ENCODE measurements at places on chromosomes 5 and 9.
A peak's percentile ranks its signal among the peaks of the same experiment; 100 is the strongest.

GRCh38 chr9:109351032-109351431, 30.2 kb upstream of the EPB41L4B start:
- DNase-seq, result no peak
- no peaks in the 10 kb centered on the region for H3K27me3 ChIP-seq
- no peak overlapping the region for H3K4me3 ChIP-seq

DNA sequence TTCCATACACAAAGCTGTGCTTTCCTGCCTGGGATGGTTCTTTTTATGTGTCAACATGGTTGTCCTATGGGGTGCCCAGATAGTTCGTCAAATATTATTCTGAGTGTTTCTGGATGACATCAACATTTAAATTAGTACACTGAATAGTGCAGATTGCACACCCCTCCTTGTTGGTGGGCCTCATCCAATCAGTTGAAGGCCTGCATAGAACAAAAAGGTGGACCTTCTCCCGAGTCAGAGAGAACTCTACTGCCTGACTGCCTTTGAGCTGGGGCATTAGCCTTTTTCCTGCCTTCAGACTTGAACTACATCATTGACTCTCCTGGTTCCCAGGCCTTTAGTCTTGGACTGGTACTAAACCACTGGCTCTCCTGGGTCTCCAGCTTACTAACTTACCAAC, 80.4 kb downstream of the SHB start:
- H3K4me3 ChIP-seq, result no peak overlapping the region
- peak overlapping the region; percentile 84 for H3K27ac ChIP-seq
- H3K36me3 ChIP-seq, result no peaks in the 10 kb centered on the region
- H3K4me1 ChIP-seq, result peaks cover 75% of the 10 kb centered on the region
- no peak for DNase-seq
- no peaks in the 10 kb centered on the region for H3K27me3 ChIP-seq

- DNase-seq, result no peak
- no peak overlapping the region for H3K4me3 ChIP-seq
- H3K27me3 ChIP-seq, result no peaks in the 10 kb centered on the region
- H3K4me1 ChIP-seq, result no peaks in the 10 kb centered on the region
- H3K27ac ChIP-seq, result no peak overlapping the region
These were observed 198.0 kb downstream of the CAVIN4 start for GRCh38 chr9:100775912-100776311.

- no peak for DNase-seq
- no peak overlapping the region for H3K27ac ChIP-seq
- no peaks in the 10 kb centered on the region for H3K36me3 ChIP-seq
- H3K4me1 ChIP-seq, result no peaks in the 10 kb centered on the region
- no peak overlapping the region for H3K4me3 ChIP-seq
- no peaks in the 10 kb centered on the region for H3K27me3 ChIP-seq
These were observed 21.7 kb downstream of the TTC33 start for GRCh38 chr5:40733879-40734563.

GRCh38 chr5:174505621-174506020, 218.8 kb upstream of the MSX2 start:
- H3K36me3 ChIP-seq, result no peaks in the 10 kb centered on the region
- no peaks in the 10 kb centered on the region for H3K27me3 ChIP-seq
- no peak overlapping the region for H3K27ac ChIP-seq
- H3K4me1 ChIP-seq, result no peaks in the 10 kb centered on the region
- DNase-seq, result no peak

- no peaks in the 10 kb centered on the region for H3K36me3 ChIP-seq
- DNase-seq, result no peak
- H3K27ac ChIP-seq, result no peak overlapping the region
- no peak overlapping the region for H3K4me3 ChIP-seq
- no peaks in the 10 kb centered on the region for H3K27me3 ChIP-seq
- H3K4me1 ChIP-seq, result peaks cover 11% of the 10 kb centered on the region
These were observed 30.7 kb downstream of the MSX2 start for GRCh38 chr5:174755106-174755505.

- DNase-seq, result peak; percentile 91
- H3K27me3 ChIP-seq, result no peaks in the 10 kb centered on the region
- no peak overlapping the region for H3K27ac ChIP-seq
- peaks cover 14% of the 10 kb centered on the region for H3K4me1 ChIP-seq
- H3K4me3 ChIP-seq, result no peak overlapping the region
- no peaks in the 10 kb centered on the region for H3K36me3 ChIP-seq
These were observed 13.9 kb upstream of the KIF12 start for GRCh38 chr9:114112778-114113584.

DNA sequence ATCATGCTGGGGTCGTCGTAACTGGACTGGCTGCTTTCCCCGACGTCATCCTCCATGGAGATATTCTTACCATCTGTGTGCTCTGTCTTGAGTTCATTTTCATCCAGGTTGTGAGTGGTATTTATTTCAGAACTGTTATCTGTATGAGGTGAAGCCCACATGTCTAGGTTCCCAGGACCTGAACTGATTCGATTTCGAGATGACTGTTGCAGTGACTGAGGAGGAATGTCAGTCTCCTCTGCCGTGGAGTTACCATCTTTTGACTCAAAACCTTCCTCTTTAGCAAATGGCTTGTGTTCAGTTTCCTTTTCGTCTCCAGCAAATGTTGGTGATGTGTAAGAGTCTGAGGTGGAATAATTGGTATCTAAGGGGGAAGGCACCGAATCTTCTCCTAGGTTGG, 55.2 kb upstream of the PCA3 start:
- DNase-seq, result no peak
- H3K27ac ChIP-seq, result no peak overlapping the region
- H3K4me1 ChIP-seq, result no peaks in the 10 kb centered on the region
- no peaks in the 10 kb centered on the region for H3K27me3 ChIP-seq

GRCh38 chr9:115461280-115461679, 343.3 kb upstream of the TNC start:
- H3K27ac ChIP-seq, result no peak overlapping the region
- H3K27me3 ChIP-seq, result no peaks in the 10 kb centered on the region
- DNase-seq, result no peak
- H3K4me3 ChIP-seq, result no peak overlapping the region

GRCh38 chr9:20048985-20049384, 260.1 kb upstream of the SLC24A2 start:
- no peak overlapping the region for H3K27ac ChIP-seq
- no peak overlapping the region for H3K4me3 ChIP-seq
- no peak for DNase-seq
- H3K4me1 ChIP-seq, result no peaks in the 10 kb centered on the region
- H3K27me3 ChIP-seq, result no peaks in the 10 kb centered on the region

GRCh38 chr9:96514108-96514799, 64.3 kb downstream of the HABP4 start:
- H3K27ac ChIP-seq, result peak overlapping the region; percentile 79
- H3K36me3 ChIP-seq, result no peaks in the 10 kb centered on the region
- no peaks in the 10 kb centered on the region for H3K27me3 ChIP-seq

- H3K4me1 ChIP-seq, result peaks cover 8% of the 10 kb centered on the region
- H3K27ac ChIP-seq, result no peak overlapping the region
- no peaks in the 10 kb centered on the region for H3K36me3 ChIP-seq
- H3K27me3 ChIP-seq, result no peaks in the 10 kb centered on the region
- DNase-seq, result no peak
These were observed 126.9 kb upstream of the ANKH start for GRCh38 chr5:14998491-14998890.

- no peak overlapping the region for H3K4me3 ChIP-seq
- DNase-seq, result no peak
- H3K27ac ChIP-seq, result no peak overlapping the region
- no peaks in the 10 kb centered on the region for H3K4me1 ChIP-seq
These were observed 417.2 kb upstream of the C9orf72 start for GRCh38 chr9:27990524-27990923.

DNA sequence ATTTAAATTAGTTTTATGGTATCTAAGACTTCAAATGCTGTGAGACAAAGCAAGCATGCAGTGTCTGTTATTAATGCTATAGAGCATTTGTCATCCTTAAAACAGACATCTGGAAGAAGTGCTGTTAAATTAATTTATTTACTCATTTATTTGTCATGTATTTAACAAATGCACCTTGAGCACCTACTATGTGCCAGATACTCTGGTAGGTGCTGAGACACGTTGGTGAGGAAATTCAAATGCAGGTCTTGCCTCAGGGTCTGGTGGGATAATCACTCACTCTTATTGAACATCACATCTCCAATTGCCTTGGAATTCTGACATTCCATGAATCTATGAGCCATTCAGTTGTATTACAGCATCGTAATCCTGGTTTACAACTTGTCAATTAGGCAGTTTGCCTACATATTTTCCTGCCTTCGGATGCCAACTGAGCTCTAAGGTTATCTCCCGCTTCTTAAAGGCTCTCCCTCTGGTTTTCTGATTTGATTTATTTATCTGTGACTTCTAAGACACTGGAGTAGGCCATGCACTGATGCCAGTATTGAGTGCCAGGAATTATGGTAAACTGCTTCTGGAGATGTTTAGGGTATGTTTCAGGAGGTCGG, 56.0 kb upstream of the RPS23 start:
- no peak overlapping the region for H3K4me3 ChIP-seq
- no peaks in the 10 kb centered on the region for H3K4me1 ChIP-seq
- no peaks in the 10 kb centered on the region for H3K27me3 ChIP-seq
- DNase-seq, result no peak
- H3K27ac ChIP-seq, result peak overlapping the region; percentile 90
- H3K36me3 ChIP-seq, result no peaks in the 10 kb centered on the region

- no peak overlapping the region for H3K4me3 ChIP-seq
- H3K4me1 ChIP-seq, result peaks cover 57% of the 10 kb centered on the region
- H3K27ac ChIP-seq, result peak overlapping the region; percentile 58
- H3K36me3 ChIP-seq, result no peaks in the 10 kb centered on the region
- no peak for DNase-seq
These were observed 21.5 kb downstream of the TPPP start for GRCh38 chr5:671459-672328.

- no peaks in the 10 kb centered on the region for H3K36me3 ChIP-seq
- peak overlapping the region; percentile 81 for H3K27ac ChIP-seq
- no peaks in the 10 kb centered on the region for H3K27me3 ChIP-seq
- H3K4me1 ChIP-seq, result no peaks in the 10 kb centered on the region
- peak; percentile 75 for DNase-seq
These were observed 106.3 kb upstream of the SSBP2 start for GRCh38 chr5:81856948-81857928.

GRCh38 chr9:125890826-125891225, 143.7 kb downstream of the PBX3 start:
- no peaks in the 10 kb centered on the region for H3K27me3 ChIP-seq
- no peaks in the 10 kb centered on the region for H3K36me3 ChIP-seq
- no peak overlapping the region for H3K4me3 ChIP-seq
- DNase-seq, result no peak
- H3K4me1 ChIP-seq, result no peaks in the 10 kb centered on the region

- no peak overlapping the region for H3K27ac ChIP-seq
- H3K4me1 ChIP-seq, result no peaks in the 10 kb centered on the region
- no peaks in the 10 kb centered on the region for H3K36me3 ChIP-seq
- H3K27me3 ChIP-seq, result no peaks in the 10 kb centered on the region
- no peak for DNase-seq
These were observed 107.8 kb upstream of the SLIT3 start for GRCh38 chr5:169408731-169409130.

DNA sequence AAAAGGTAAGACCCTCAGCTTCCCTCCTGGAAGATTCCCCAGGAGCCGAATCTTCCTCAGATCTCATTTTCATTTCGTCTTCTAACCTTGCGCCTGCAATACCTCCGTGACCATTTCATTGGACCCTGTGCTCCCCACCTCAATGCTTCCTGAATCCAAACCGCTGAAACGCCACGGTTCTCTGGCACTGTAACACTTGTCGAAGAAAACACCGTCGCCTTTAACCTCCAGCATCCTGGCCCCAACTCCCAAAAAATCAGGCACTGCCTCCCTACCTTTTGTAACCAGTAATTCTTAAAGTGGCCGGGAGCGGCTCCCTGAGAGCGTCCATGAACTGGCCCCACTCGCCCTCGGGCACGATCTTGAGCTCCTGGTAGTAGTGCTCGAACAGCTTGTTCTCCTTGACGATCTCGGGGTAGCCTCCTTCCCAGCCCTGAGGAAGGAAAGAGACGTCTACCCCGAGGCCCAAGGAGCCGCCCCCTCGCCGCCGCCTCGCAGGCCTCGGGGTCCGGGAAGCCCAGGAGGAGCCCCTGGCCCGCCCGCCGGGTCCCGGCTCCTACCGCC, 438 bp downstream of the NSUN2 start:
- DNase-seq, result no peak
- H3K27me3 ChIP-seq, result no peaks in the 10 kb centered on the region
- H3K27ac ChIP-seq, result peak overlapping the region; percentile 95

GRCh38 chr5:56565644-56566043, 249.7 kb upstream of the MAP3K1 start:
- H3K36me3 ChIP-seq, result no peaks in the 10 kb centered on the region
- no peak overlapping the region for H3K27ac ChIP-seq
- no peak overlapping the region for H3K4me3 ChIP-seq

GRCh38 chr5:134708301-134708700, 30.0 kb upstream of the CAMLG start:
- no peak overlapping the region for H3K4me3 ChIP-seq
- no peaks in the 10 kb centered on the region for H3K27me3 ChIP-seq
- H3K4me1 ChIP-seq, result no peaks in the 10 kb centered on the region
- no peak overlapping the region for H3K27ac ChIP-seq

- H3K4me1 ChIP-seq, result no peaks in the 10 kb centered on the region
- no peak overlapping the region for H3K4me3 ChIP-seq
- no peaks in the 10 kb centered on the region for H3K27me3 ChIP-seq
- no peak for DNase-seq
These were observed 53.6 kb upstream of the APC start for GRCh38 chr5:112684121-112684520.

GRCh38 chr9:113669522-113670115, 206.1 kb downstream of the RGS3 start:
- H3K27ac ChIP-seq, result no peak overlapping the region
- H3K4me3 ChIP-seq, result no peak overlapping the region
- H3K27me3 ChIP-seq, result no peaks in the 10 kb centered on the region
- no peaks in the 10 kb centered on the region for H3K36me3 ChIP-seq
- no peak for DNase-seq
- H3K4me1 ChIP-seq, result peaks cover 1% of the 10 kb centered on the region

- H3K36me3 ChIP-seq, result no peaks in the 10 kb centered on the region
- no peak for DNase-seq
- no peaks in the 10 kb centered on the region for H3K27me3 ChIP-seq
- no peak overlapping the region for H3K4me3 ChIP-seq
- no peak overlapping the region for H3K27ac ChIP-seq
- no peaks in the 10 kb centered on the region for H3K4me1 ChIP-seq
These were observed 64.3 kb upstream of the PCA3 start for GRCh38 chr9:76699971-76700370.

DNA sequence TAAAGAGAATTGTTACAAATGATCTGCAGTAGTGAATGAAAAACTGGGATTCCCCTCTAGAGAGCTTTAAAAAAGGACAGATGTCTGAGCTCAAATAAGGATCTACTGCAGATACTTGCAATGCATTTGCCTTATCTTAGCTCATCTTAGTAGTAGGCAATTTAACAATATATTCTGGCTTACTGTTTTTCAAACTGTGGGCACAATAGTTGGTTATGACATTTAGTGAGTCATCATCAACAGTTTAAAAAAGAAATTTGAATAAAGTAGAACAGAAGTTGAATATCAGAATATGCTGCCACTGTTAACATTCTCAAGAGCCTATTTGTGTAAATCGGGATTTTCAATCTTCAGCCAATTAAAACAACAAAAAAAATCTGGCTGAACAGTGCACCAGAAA, 6.7 kb upstream of the CAST start:
- no peak for DNase-seq
- no peak overlapping the region for H3K4me3 ChIP-seq
- no peaks in the 10 kb centered on the region for H3K27me3 ChIP-seq
- no peaks in the 10 kb centered on the region for H3K36me3 ChIP-seq
- no peaks in the 10 kb centered on the region for H3K4me1 ChIP-seq

GRCh38 chr9:131403493-131403773, 9.5 kb downstream of the PRRC2B start:
- no peaks in the 10 kb centered on the region for H3K36me3 ChIP-seq
- H3K27ac ChIP-seq, result peak overlapping the region; percentile 86
- H3K27me3 ChIP-seq, result no peaks in the 10 kb centered on the region

GRCh38 chr5:60611099-60611740, 88.7 kb downstream of the DEPDC1B start:
- no peaks in the 10 kb centered on the region for H3K27me3 ChIP-seq
- H3K36me3 ChIP-seq, result no peaks in the 10 kb centered on the region
- H3K4me3 ChIP-seq, result no peak overlapping the region
- H3K27ac ChIP-seq, result no peak overlapping the region

Measured in right atrium auricular region (tissue), 2 donors.